Activated naive CD8-positive, alpha-beta T cell treated with anti-CD3 and anti-CD28 coated beads for 36 hours (primary cell): ENCODE measurements at places on chromosomes 2 and 18.

GRCh38 chr2:9650119-9650821 is 19.5 kb upstream of the YWHAQ start:
- DNase-seq: no peak

DNA sequence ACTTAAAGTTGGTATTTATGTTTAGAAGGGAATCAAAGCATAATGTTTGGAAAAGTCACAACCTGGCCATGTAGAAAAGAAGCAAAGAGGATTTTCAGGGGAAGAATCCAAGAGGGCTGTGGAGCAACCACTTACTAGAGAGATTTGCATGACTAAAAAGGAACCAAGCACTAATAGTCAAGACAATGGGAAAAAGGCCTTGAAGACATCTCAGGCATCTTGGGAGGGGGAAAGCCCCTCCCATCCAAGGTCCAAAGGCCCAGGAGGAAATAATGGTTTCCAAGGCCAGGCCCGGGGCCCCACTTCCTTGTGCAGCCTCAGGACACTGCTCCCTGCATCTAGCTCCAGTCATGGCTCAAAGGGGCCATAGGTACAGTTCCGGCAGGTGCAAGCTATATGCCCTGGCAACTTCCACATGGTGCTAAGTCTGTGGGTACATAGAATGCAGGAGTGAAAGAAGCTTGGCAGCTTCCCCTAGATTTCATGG is 128.1 kb downstream of the EIPR1 start:
- DNase-seq: no peak

GRCh38 chr18:25813110-25813509 is 277.3 kb downstream of the SS18 start:
- no peak for DNase-seq

GRCh38 chr18:10588975-10589374 is 63.1 kb downstream of the NAPG start:
- no peak for DNase-seq

DNA sequence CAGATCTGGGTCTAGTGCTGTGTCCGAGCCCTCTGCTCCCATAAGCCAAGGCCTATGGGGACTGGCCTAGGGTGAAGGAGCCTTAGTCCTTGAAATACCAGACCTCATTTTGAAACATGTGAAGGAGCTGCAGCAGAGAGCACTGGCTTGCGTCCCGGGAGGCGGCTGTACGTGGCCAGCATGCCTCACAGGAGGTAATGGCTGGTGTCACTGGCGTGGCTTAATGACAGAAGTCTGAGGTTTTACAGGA is 72.7 kb upstream of the OTOS start:
- no peak for DNase-seq

GRCh38 chr2:8239531-8240088 is 442.2 kb upstream of the ID2 start:
- peak; percentile 53 for DNase-seq

DNA sequence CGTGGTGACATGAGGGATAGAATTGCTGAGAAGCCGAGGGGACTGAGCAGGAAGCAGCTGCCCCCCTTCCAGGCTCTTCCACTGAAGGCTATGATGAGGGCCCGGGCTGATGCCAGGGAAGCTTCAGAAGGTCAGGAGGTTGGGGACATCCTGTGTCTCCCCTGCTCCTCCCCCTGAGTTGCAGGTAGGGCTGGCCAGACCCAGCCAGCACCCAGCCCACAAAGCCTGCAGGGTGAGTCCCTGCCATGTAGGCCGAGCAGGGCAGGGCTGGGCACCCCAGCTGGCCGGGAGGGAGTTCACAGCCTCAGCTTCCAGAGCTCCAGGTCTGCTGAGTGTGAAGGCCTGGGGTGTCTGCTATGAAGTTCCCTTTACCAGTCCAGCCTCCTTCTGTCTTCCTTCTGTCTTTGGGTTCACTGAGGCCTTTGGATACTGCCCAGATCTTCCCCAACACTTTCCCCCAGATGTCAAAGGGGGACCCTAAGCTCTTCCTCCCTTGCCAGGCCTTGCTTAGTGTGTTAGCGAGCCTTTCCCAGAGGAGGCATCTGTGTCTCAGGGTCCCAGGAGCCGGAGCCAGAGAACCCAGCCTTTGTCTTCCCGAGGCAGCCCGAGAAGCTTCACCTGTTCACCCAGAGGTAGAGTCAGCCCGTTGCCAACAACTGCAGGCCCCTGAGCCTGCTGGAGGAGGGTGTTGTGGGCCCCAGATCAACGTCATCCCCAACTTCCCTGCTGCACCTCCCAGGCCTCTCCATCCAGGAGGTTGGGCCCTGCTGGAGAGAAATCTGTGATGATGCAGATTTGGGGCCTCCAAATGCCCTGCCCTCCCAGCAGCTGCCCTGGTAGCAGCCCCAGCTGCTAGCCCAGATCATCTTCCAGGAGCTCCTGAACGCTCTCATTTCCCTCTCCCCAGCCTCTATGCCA is 3.6 kb upstream of the NCL start:
- DNase-seq: no peak

- no peak for DNase-seq
Observed at GRCh38 chr2:209094221-209094620, 329.6 kb upstream of the MAP2 start.

- DNase-seq: no peak
Observed at GRCh38 chr2:237625777-237626176, 1.6 kb upstream of the LRRFIP1 start.

DNA sequence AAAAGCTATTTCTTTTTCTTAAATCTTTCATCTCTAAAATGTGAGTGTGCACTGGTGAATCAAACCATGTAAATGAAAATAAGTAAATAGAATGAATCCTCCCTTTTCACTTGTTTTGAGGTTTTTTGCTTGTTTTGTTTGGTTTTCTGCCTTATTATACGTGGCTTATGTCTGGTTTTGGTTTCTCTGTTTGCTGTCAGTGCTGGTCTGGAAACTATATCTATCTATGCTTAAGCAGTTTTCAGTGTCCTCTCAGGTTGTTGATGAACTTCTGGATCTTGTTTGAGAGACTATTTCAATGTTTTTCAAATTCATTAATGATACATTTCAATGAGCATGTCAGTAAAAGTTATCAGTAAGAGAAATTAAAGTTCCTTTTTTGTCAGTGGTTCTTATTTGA is 48.1 kb upstream of the TNFRSF11A start:
- DNase-seq: no peak

- DNase-seq: no peak
Observed at GRCh38 chr2:159249990-159250715, 36.4 kb downstream of the WDSUB1 start.

- DNase-seq: no peak
Observed at GRCh38 chr2:17821080-17821479, 4.8 kb downstream of the MSGN1 start.

GRCh38 chr2:112547333-112547732 is 5.1 kb downstream of the POLR1B start:
- no peak for DNase-seq

- no peak for DNase-seq
Observed at GRCh38 chr18:34773378-34773777, 63.3 kb downstream of the DTNA start.

GRCh38 chr2:239961662-239962613 is 63.2 kb downstream of the NDUFA10 start:
- no peak for DNase-seq

DNA sequence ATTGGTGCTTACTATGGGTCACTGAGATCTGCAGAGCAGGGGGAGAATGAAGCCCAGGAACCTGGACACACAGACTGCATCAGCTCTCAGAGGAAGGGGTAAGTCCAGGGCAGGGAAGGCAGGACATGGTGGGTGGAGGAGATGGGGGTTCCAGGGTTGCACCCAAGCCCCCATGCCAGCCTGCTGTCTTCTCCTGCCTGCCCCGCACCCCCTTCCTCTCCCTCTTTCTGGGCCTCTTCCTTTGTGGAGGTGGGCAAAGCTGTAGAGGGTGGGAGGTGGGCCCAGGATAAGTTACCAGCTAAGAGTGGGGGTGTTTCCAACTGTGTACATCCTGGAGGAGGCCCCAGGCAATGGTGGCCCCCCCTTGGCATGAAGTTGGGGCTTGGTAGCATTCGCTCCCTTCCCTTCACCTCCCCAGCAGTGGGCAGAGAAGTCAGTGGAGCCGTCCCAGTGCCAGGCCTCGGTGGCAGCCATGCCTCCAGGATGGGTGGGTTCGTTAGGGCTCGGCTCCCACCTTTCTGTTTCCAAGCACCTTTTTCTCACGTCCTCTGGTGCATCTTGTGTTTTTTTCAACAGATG is 132.2 kb downstream of the CLIP4 start:
- DNase-seq: no peak

DNA sequence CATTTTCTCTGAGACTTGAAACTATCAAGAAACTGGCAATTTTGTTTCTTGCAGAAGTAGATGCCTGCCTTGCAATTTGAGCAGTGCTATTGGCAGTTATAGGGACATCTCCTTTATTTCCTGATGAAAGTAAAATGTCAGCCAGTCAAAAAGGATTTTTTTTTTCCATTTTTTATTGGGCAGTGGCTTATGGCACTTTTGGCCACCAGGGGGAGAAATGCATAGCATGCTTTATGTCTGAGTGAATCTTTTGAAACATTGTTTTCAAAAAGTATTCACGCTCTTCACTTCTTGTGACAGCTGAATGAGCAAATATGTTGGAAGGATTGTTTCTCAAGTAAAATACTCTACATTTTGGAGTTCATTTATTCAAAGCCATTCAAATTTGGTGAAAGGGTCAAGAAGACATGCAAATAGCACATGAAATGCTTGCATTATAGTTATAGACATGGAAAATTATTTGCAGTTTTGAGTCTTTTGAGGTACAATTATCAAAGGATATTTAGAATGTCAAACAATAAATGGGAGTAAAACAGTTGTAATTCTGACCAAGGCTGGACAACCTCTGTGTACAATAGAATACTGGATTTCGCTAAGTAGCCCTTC is 491.0 kb downstream of the CDH2 start:
- DNase-seq: no peak

DNA sequence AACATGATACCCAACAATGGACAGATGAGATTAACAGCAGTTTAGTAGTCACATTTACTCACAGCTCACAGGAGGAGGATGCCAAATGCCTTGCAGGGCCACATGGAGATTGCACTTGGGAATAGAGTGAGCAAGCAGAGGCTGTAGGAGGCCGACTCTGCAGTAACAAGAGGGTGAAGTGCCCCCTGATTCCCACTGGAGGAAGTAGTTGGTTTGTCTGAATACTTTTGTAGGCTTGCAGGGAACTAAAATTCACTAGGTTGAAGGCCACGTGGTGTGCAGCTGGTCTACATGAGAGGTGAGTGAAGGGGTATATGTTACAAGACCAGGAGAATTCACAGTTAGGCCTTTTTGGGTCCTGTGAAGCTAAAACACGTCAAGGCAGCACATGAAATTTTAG is 419.3 kb upstream of the TNP1 start:
- no peak for DNase-seq

DNA sequence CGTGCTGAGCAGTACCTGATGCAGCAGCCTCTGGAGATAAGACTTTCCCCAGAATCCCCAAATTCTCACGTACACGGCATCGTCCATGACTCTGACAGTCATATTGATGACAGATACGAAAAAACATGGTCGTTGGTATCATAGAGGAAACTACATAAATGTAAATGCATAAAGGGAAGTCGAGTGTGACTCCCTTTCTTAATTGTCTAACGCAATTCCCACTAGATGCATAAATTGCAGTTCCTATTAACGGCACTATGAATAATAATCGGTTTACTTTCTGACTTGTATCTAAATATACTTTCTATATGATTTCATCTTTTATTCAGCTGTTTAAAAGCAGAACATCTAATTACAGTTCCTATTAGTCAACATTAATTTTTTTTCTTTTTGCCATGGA is 322.6 kb upstream of the REV1 start:
- DNase-seq: no peak

DNA sequence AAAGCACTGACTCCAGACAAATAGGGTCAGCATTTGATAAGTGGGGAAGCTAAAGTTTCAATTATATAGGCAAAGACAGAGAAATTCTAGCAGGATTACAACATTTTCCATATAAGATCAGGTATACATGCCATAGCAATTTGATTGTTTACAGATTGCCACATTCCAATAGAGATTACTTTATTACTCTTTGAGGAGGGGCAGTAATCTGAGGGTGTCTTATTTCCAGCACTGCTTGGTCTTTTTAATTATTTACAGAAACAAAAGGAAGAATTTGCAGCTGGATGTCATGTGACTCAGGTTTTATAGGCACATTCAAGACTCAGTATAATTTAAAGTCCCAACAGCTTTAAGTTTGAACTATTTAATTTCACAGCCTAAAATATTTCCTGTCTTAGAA is 42.5 kb upstream of the GPR39 start:
- no peak for DNase-seq

DNA sequence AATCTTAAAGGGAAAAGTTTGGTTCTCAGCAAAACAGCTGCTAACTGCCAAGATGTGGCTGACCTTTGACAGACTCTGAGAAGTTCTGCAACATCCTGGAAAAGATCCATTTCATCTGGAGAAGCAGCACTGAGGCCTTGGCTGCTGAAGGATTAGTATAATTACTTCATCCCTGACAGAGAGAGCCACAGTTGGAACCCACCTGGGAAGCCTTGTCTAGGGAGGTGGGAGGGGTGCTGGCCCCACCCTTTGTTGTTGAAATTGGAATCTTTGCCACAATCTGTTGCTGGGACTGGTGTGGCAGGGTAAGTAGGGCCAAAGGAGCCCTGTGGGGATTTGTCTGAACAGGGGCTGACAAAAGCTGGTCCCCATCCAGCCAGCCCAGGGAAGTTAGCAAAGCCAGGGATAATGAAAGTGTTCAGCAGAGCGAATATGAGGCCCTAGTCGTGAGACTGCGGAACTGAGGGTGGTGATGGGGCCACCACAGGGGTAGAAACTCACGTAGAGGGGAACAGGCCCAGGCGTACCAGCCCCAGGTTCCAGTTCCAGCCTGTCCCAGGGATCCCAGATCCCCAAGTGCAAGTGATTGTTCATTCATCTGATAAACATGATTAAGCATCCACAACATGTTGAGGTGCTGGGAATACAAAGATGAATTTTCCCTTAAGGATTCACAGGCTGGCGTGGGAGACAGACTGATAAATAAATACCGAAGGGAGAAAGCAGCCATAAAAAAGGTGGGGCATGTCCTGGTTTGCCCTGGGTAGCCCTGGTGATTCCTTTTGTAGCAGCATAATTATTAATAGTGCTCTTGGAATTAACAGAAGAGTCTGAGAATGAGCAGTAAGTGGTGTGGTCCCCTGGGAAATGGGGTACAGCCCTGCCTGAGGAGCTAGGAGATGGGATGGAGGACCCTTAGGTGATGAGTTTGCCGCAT is 60.0 kb downstream of the MYO1B start:
- DNase-seq: no peak

DNA sequence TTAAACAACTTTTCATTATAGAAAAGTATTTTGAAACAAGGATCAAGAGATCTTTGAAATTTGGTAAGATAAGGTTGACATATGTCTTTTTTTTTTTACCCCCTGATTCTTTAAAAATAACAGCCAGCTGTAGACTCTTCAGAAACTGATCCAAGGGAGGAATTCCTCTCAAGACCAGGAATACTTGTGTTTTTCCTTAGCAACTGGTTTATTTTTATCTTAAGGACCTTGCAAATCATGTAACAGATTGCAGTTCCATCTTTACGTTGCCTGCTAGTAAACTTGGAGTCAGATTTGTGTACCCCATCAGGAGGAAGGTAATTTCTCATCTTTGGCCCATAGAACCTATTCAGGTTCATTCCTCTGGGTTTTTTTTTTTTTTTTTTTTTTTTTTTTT is 71.6 kb downstream of the BOLA3 start:
- no peak for DNase-seq
